Esophagus muscularis mucosa (tissue), 4 donors: ENCODE measurements at places on chromosomes 6 and 20. TPM values are rescaled to one million over a fixed set of nuclear protein-coding genes. Genes with fewer than 3 reads are reported as not detected.
A peak's percentile ranks its signal among the peaks of the same experiment; 100 is the strongest.

GRCh38 chr6:108872575-108872974, 24.4 kb downstream of the ARMC2 start:
- peaks cover 4% of the 10 kb centered on the region for H3K36me3 ChIP-seq
- no peak overlapping the region for H3K4me3 ChIP-seq
- H3K4me1 ChIP-seq = peaks cover 14% of the 10 kb centered on the region
- H3K27me3 ChIP-seq = no peaks in the 10 kb centered on the region
- DNase-seq = no peak

- no peaks in the 10 kb centered on the region for H3K27me3 ChIP-seq
- no peaks in the 10 kb centered on the region for H3K36me3 ChIP-seq
- H3K4me3 ChIP-seq = peak overlapping the region; percentile 96
- peaks cover 47% of the 10 kb centered on the region for H3K4me1 ChIP-seq
These were observed 1.7 kb downstream of the KCTD20 start for GRCh38 chr6:36444470-36444869.

GRCh38 chr20:50460608-50461267, 49.4 kb upstream of the PTPN1 start:
- peaks cover 25% of the 10 kb centered on the region for H3K4me1 ChIP-seq
- peak overlapping the region; percentile 50 for H3K27ac ChIP-seq
- H3K4me3 ChIP-seq = no peak overlapping the region
- no peaks in the 10 kb centered on the region for H3K27me3 ChIP-seq
- DNase-seq = peak; percentile 98
- no peaks in the 10 kb centered on the region for H3K36me3 ChIP-seq

GRCh38 chr6:52365866-52366540, 4.1 kb downstream of the PAQR8 start:
- DNase-seq = no peak
- H3K27ac ChIP-seq = no peak overlapping the region
- peaks cover 45% of the 10 kb centered on the region for H3K4me1 ChIP-seq
- no peaks in the 10 kb centered on the region for H3K36me3 ChIP-seq
- no peaks in the 10 kb centered on the region for H3K27me3 ChIP-seq
- H3K4me3 ChIP-seq = no peak overlapping the region

GRCh38 chr6:112910256-112910655, 563.1 kb downstream of the RFPL4B start:
- DNase-seq = no peak
- peaks cover 21% of the 10 kb centered on the region for H3K4me1 ChIP-seq
- no peak overlapping the region for H3K27ac ChIP-seq

The PKHD1 gene
- not detected for total RNA-seq

The MYLK4 gene
- 0.33 TPM for total RNA-seq

DNA sequence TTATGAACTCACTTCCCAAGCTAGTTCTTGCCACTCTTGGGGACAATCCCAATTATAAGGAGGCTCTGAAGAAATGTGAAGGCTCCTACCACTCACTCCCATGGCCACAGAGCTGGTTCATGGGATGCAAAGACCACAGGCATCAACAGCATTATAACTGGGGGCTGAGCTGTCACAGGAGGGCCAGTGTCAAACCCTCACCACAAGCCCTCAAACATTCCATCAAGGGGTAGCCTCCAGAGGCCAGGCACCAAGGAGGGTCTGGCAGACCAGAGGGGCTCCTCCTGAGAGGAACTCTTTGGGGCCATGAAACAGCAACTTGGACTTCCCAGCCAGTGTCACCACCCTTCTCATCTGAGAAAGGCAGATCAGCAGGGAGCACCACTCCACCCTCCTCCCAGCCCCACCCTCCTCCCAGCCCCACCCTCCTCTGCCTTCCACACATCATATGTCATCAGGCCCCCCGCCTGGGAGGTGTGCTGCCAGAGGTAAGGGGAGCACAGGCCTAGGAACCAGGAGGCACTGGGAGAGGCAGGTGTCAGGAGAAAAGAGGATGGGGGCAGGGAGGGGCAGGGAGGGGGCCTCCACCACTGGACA, 1.2 kb upstream of the TSPO2 start:
- no peaks in the 10 kb centered on the region for H3K36me3 ChIP-seq
- H3K27ac ChIP-seq = no peak overlapping the region
- no peak overlapping the region for H3K4me3 ChIP-seq
- H3K4me1 ChIP-seq = no peaks in the 10 kb centered on the region
- DNase-seq = no peak

DNA sequence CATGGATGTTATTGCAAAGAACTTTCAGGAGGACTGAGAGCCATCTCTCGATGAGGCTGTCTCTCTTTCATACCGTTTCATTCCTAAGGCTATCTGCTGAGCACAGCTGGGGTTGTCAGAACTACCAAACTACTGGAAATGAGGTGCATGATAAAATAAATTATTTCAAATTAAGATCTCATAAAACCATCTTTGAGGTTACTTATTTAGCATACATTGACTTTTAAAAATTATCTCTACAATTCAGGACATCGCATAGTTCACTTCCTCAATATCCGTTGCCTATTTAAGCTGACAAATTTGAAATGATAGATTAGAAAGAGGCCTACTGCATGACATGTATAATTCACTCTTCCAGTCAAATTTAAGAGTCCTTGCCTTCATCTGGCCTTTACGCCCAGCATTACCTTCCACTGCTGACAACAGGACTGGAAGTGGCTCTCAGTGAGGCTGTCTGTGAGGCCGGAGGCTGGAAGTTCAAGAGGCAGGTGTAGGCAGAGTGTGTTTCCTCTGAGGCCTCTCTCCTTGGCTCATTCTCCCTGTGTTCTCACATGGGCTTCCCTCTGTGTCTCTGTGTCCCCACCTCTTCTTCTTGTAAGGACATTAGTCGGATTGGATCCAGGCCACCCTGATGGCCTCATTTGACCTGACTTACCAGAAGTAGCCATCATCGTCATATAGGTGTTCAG, 12.8 kb upstream of the DUSP22 start:
- H3K4me1 ChIP-seq = no peaks in the 10 kb centered on the region
- H3K36me3 ChIP-seq = no peaks in the 10 kb centered on the region
- H3K4me3 ChIP-seq = no peak overlapping the region

- H3K4me3 ChIP-seq = no peak overlapping the region
- no peak for DNase-seq
These were observed 21.4 kb upstream of the PI16 start for GRCh38 chr6:36933102-36933501.

- no peak overlapping the region for H3K4me3 ChIP-seq
- no peak for DNase-seq
- H3K27me3 ChIP-seq = no peaks in the 10 kb centered on the region
These were observed 79.0 kb downstream of the ANKEF1 start for GRCh38 chr20:10113746-10114145.

- no peaks in the 10 kb centered on the region for H3K27me3 ChIP-seq
- H3K36me3 ChIP-seq = no peaks in the 10 kb centered on the region
- no peak for DNase-seq
These were observed 119.9 kb upstream of the CST7 start for GRCh38 chr20:24828992-24829648.

GRCh38 chr6:139538366-139538765, 163.9 kb upstream of the CITED2 start:
- H3K4me1 ChIP-seq = peaks cover 5% of the 10 kb centered on the region
- H3K27me3 ChIP-seq = no peaks in the 10 kb centered on the region
- no peak overlapping the region for H3K4me3 ChIP-seq
- H3K36me3 ChIP-seq = no peaks in the 10 kb centered on the region

DNA sequence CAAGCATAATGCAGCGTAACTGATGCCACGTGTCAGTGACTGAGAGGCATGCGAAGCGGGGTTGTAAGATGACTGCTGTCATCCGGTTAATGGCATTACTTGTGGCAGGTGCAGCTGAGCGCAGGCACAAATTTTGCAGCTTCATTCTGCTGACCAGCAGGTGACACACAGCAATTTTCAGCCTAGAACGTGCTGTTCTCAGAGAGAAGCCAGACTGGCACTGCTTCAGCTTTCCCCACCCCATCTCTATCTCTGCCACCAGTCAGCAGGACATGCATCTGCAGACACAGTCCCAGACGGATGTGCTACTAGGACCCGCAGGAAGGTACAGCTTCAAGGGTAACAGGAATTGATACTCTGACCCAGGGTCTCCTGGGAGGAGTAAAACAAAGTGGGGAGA, 221.8 kb downstream of the KIF16B start:
- no peak for DNase-seq
- no peak overlapping the region for H3K27ac ChIP-seq
- H3K27me3 ChIP-seq = no peaks in the 10 kb centered on the region
- peaks cover 8% of the 10 kb centered on the region for H3K36me3 ChIP-seq
- no peak overlapping the region for H3K4me3 ChIP-seq

GRCh38 chr6:42551217-42551616, 12.6 kb upstream of the UBR2 start:
- H3K27ac ChIP-seq = no peak overlapping the region
- peaks cover 19% of the 10 kb centered on the region for H3K4me1 ChIP-seq
- H3K36me3 ChIP-seq = no peaks in the 10 kb centered on the region

The TMEM244 gene
- not detected for total RNA-seq

DNA sequence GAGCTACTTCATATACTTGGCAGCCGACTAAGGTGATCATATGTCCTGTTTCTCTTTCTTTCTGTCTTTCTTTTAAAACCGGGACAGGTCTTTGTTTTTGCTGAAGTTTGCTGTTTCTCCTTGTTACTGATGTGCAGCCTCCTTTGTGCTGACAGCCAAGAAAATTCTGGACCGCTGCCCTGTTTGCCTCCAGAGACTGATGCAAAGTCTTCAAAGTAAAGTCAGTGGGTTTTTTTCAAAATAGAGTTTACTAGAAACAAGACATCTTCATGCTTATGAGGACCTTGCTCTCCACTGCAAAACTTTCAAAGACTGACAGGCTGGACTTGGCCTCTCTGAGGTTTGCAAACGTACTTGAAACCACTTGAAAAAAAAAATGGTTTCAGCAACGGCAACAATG, 510.5 kb upstream of the MAP3K7 start:
- H3K27ac ChIP-seq = no peak overlapping the region
- no peak overlapping the region for H3K4me3 ChIP-seq
- no peak for DNase-seq
- no peaks in the 10 kb centered on the region for H3K4me1 ChIP-seq

DNA sequence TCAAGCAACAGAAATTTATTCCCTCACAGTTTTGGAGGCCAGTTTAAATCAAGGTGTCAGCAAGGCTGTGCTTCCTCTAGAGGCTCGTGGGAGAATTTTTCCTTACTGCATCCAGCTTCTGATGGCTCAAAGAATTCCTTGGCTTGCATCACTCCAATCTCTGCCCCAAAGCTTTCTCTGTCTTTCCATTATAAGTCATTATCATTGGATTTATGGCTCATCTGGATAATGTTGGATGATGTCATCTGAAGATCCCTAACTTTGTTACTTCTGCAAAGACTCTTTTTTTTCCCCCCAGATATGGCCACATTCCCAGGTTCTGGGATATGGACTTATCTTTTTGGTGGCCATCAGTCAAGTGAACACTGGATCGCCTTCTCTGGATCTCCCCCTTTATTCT, 146.3 kb upstream of the B3GAT2 start:
- H3K36me3 ChIP-seq = no peaks in the 10 kb centered on the region
- H3K4me1 ChIP-seq = peaks cover 21% of the 10 kb centered on the region
- no peak for DNase-seq

DNA sequence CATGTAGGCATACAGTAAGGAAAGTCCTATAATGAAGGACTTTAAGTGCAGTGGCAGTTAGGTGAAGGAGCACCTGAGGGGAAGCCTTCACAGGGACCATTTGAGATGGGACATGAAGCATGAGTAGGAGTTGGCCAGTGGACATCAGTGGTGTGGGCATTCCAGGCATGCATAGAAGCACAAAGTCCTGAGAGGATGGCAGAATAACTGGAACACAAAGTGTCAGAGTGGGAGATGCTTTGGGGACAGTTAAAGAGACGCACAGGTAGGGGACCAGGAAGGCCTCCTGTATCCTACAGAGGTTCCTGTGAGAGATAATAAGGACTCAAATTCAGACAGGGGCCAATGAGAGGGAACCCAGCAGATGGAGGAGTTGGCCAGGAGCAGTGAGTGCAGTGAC, 26.4 kb upstream of the EFHC1 start:
- no peak overlapping the region for H3K27ac ChIP-seq
- no peaks in the 10 kb centered on the region for H3K36me3 ChIP-seq
- H3K4me3 ChIP-seq = no peak overlapping the region
- H3K27me3 ChIP-seq = no peaks in the 10 kb centered on the region
- peaks cover 16% of the 10 kb centered on the region for H3K4me1 ChIP-seq
- DNase-seq = no peak

- peak overlapping the region; percentile 61 for H3K27ac ChIP-seq
- H3K4me3 ChIP-seq = no peak overlapping the region
- no peaks in the 10 kb centered on the region for H3K36me3 ChIP-seq
- no peaks in the 10 kb centered on the region for H3K27me3 ChIP-seq
- peak; percentile 89 for DNase-seq
These were observed 14.7 kb downstream of the FOXQ1 start for GRCh38 chr6:1326535-1327121.
